ENCODE measurements at places on chromosomes 16 and 17.

- DNase-seq = no peak
These were observed 31.9 kb downstream of the ZCCHC14 start for GRCh38 chr16:87460936-87461335.

- no peak for DNase-seq
These were observed 29.0 kb upstream of the RNPS1 start for GRCh38 chr16:2296661-2297505.

DNA sequence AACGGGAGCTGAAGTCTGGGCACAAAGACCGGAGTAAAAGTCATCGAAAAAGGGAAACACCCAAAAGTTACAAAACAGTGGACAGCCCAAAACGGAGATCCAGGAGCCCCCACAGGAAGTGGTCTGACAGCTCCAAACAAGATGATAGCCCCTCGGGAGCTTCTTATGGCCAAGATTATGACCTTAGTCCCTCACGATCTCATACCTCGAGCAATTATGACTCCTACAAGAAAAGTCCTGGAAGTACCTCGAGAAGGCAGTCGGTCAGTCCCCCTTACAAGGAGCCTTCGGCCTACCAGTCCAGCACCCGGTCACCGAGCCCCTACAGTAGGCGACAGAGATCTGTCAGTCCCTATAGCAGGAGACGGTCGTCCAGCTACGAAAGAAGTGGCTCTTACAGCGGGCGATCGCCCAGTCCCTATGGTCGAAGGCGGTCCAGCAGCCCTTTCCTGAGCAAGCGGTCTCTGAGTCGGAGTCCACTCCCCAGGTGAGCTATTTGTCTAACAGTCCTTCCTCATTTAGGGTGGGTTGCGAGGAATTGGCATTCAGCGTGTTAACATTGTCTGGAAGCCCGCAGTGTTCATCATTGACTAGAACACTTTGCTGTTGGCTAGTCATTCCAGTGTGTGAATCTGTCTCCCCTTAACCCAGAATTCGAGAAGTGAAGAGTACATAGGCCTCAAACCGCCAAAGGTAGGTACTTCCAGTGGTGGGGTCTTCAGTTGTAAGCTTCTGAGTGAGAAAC, 1.5 kb downstream of the CDK12 start:
- DNase-seq = peak; percentile 12

- DNase-seq = no peak
These were observed 54.8 kb downstream of the SPECC1 start for GRCh38 chr17:20063665-20064648.

DNA sequence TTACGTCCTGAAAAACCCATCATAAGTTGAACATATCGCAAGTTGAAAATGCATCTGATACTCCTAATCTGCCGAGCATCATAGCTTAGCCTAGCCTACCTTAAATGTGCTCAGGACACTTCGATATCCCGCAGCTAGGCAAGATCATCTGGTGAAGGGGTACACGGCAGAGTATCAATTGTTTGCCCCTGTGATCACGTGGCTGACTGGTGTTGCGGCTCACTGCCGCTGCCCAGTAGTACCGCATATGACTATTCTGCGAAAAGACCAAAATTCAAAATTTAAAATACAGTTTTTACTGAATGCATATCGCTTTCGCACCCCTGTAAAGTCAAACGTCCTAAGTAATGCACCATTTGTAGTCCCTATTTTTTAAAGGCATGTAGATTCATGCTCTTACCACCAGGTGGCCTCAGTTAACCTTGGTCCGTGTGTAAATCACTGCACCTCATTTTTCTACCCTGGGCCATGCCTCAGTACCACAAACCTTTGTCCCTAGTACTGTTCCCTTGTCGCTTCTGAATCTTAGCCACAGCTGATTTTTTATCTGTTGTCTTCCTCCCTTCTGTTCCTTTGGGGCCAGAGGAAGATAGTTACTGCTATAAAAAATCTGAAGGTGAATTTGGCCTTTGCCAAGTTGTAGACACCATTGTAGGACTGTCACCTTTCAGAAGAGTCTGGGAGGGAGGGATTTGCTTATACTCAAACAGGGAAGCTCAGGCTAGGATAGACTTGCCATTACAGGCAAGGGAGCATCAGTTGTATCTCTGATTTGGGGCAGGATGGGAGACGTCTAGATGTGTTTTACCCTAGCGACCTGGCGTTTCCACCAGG, 34.4 kb downstream of the WWP2 start:
- peak; percentile 44 for DNase-seq

GRCh38 chr17:17723354-17724261, 42.4 kb downstream of the RAI1 start:
- DNase-seq = peak; percentile 88

- no peak for DNase-seq
These were observed 1.9 kb downstream of the NECAB2 start for GRCh38 chr16:83969771-83970429.

GRCh38 chr17:47318197-47318918, 5.4 kb upstream of the EFCAB13 start:
- no peak for DNase-seq

DNA sequence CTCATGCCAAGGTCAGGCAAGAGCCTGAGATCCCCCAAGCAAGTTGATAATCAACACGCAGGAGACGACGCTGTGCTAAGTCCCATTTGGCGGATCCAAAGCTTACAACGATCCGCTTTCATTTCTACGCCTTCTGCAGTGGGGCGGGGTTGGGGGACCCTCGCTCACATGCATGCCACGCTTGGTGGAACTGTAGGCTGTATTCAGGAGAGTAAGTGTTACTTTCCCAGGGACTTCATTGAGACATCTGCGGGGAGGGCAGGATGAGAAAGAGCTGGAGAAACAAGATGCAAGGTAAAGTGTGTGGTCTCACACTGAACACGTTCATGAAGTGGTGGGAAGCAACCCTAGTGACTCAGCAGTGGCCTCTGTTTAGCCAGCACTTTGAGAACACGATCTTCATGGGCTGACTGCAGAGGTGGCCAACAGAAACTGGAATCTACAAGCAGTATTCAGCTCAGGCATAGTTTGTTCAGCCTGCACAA, 100.5 kb downstream of the XYLT1 start:
- no peak for DNase-seq

GRCh38 chr16:67537270-67537635, 8.6 kb downstream of the RIPOR1 start:
- DNase-seq = peak; percentile 73

GRCh38 chr17:73690676-73691075, 46.4 kb upstream of the SDK2 start:
- DNase-seq = no peak

DNA sequence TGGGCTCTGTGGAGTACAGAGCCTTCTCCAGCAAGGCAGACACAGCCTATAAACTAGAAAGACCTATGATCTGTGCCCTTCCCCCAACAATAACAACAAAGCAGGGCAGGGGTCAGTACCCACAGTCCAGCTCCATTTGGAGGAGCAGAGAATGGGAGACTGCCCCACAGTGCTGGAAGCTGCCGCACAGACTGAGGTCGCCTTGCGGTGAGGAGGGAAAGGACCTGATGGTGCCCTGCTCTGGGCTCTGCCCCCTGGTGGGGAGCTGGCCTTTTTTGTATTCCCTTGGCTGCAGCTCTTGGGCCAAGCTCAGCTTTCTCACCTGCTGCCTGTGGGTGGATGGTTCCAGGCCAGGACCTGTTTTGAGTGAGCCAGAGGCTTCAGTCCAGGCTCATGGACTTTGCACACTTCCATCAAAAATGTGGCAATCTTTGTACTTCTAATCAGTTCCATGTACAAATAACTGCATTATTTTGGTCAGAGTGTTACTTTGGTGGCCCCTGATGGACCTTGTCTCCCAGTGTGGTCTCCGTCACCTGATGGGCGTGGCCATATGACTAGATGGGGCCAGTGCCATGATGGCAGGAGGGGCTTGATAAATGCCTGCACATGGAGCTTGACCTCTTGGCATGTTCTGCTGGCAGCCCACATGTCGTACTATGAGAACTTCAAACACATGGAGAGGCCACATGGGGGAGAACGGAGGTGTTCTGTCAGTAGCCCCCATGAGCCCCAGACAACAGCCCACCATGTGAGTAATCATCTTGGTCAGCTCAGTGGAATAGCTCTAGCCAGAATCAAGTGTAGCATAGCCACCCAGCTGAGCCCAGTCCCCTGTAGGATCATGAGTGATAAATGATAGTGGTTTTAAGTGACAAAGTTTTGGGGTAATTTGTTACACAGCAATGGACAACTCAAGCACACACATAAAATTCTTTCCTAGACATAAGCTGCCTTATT, 24.2 kb downstream of the B9D1 start:
- DNase-seq = peak; percentile 48

DNA sequence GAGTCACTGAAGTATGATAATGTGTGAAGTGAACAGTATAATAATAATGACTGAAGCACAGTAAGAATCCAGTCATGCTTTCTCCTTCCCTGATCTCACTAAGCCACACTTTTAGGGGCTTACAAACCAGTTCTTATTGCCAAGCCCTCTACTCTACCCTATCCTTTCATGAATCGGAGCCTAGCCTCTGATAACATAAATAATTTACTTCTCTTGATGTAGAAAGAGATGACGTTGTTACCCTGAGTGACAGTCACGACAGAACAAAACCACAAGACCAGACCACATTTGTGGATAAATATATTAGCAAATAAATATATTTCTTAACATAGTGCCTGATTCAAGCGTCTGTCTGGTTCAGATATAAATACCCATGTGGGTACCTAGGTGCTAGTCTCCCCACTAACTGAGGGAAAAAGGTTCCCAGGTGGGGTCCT, 1.4 kb upstream of the SUPT4H1 start:
- DNase-seq = no peak

GRCh38 chr17:5464717-5465507, 3.9 kb downstream of the DHX33 start:
- no peak for DNase-seq

DNA sequence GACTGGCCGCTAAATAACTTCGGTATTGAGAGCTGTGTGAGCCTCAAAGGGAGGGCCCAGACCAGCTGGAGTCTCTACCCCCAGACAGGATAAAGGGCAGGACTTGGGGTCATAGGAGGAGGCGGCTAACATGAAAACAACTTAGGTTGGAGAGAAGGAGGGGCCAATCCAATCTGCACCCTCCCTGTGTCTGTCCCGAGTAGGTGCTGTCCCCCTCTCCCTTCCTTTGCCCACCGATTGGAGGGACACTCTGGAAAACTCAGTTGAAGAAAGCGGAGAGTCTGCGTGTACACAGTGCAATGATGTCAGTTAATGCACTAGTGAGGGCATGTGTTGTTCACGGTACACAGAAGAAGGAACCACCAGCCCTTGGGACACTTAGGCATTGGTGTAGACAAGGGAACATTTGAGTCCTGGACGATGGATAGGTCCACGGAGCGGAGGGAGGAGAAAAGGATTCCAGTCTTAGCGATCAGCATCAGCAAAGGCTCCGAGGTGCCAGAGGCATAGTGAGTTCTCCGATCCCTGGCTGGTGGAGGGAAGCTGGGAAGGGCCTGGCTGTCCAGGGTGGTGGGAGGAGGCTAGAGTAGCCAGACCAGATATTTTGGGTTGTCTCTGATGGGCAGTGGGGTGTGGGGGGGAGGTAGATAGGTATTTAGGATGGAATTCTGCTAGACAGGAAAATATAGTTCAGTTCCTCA, 761 bp downstream of the NOL3 start:
- DNase-seq = no peak

GRCh38 chr16:79505344-79505743, 95.2 kb downstream of the MAF start:
- DNase-seq = no peak

All from right kidney (tissue), 9 donors.